ENCODE measurements at places on chromosomes 16 and 17.
A peak's percentile ranks its signal among the peaks of the same experiment; 100 is the strongest.

- DNase-seq: no peak
Measured at GRCh38 chr17:20992416-20992815, 50.4 kb downstream of the USP22 start.

GRCh38 chr17:15405058-15405415 lies 62.4 kb downstream of the CDRT4 start:
- DNase-seq: no peak

DNA sequence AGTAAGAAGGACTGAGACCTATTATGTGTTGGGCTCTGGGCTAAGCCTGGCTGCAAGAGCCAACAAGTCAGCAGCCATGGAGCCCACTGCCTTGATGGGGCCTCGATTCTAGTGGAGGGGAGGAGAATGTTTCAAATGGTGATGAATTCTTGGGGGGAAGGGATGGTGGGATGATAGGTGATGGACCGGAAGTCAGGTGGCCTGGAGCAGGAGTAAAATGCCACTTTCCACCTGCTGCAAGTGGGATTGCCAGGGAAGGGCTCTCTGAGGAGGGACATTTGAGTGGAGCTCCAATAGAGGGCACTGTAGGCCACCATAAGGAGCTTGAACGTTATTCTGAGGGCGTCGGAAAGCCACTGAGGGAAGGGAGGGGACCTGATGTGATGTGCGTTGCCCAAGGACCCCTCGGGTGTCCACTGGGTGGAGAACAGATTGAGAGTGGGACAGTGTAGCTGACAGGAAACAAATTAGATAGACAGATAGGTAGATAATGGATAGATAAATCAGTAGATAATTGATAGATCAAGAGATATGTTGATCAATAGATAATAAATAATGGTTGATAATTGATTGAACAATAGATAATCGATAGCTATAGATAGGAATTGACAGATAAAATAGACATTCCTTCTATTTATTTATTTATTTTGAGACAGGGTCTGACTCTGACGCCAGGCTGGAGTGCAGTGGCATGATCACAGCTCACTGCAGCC lies 18.2 kb upstream of the NXPH3 start:
- DNase-seq: peak; percentile 21

- no peak for DNase-seq
Measured at GRCh38 chr17:81123052-81124048, 42.0 kb upstream of the PVALEF start.

DNA sequence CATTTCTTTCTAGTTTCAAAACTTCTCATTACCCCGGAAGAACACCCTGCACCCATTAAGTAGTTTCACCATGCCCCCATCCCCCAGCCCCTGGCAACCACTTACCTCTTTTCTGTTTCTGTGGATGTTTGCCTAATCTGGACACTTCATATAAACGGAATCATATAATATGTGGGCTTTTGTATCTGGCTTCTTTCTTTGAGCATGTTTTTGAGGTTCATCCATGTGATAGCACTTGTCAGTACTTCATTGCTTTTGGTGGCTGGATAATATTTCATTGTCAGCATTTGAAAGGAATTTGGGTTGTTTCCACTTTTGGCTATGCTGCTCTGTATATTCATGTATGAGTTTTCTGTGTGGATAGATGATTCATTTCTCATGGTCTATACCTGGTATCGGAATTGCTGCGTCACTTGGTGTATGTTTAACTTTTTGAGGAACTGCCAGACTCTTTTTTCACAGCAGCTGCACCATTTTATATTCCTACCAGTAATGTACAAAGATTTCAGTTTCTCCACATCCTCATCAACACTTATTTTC lies 30.0 kb upstream of the SLC5A10 start:
- DNase-seq: no peak

- no peak for DNase-seq
Measured at GRCh38 chr17:42553866-42554249, 1.1 kb downstream of the HSD17B1 start.

DNA sequence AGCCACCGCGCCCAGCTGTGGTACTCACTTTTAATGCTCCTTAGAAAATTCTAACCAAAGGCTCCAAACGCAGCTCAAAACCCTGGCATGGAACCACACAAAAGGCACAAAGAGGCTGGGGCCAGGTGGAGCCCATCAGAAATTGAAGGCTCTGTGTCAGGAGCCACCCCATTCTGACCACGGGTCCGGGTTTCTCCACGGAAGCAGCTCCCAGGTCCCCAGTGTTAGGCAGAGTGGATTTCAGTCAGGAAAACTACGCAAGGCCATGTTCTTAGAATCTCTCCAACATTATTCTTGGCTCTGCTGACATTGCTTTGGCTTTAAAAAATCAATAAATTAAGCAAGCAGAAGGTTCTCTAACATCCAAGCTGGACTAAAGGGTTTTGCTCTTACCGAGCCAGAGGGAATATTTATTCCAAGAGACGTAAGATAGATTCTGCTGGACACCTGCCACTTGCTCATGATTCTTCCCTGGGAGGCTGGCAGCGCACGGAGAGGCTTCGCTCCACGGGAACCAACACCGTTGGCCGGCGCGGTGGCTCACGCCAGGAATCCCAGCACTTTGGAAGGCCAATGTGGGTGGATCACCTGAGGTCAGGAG lies 93.5 kb downstream of the NXN start:
- DNase-seq: no peak

- no peak for DNase-seq
Measured at GRCh38 chr16:56637814-56638750, at the start of gene MT1A. Gene MT1A, plus strand, starts transcription at chr16:56638666. Its CDS starts 73 bp downstream, at chr16:56638739.

DNA sequence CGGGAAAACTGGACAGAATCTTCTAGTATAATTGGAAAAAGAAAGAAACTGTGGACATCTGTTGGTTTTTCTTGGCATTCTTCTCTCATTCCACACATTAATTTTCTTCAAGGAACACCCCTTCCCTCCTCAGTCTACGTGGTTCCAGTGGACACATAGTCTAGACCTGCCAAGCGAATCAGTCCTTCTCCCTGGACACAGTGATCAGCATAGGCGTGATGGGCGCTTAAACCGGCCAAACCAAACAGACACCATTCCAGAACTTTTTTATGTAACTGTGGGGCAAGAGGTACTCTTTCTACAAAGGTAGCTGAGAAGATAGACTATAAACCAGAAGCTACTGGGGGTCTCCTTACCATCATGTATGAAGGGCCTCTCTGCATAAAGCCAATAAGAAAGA lies 121.8 kb upstream of the COX10 start:
- DNase-seq: no peak

DNA sequence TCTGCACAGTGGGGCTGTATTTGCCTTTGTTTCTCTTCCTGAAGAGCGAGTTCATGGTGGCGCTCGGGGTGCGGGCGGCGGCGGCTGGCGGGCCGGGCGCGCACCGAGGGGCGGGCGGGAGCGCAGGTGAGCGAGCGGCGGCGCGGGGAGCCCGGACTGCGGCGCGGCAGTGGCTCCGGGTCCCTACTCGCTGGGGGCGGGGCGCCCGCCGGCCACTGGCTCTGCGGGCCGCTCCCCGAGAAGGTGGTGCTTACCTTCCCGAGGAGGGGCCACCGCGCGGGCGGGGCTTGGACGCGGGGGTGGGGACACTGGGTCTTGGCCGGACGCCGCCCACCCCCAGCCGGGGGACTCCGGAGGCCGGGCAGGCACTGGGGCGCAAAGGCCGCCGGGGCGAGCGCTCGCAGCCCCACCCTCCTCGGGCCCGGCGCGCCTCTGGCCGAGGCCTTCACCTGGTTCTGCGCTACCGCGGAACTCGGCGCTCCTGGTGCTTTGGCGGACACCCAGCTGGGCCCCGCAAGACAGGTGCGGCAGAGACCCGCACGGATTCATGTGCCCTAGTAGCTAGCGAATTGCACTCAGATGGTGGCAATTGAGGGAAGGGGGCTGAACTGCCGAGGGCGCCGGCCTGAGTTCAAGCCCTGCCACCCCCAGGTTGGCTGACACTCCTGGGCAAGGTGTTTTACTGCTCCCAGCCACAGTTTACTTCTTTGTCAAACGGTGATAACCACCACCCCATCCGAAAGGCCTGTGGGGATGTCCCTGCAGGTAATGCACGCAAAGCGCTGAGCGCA lies at the start of gene PPL:
Gene PPL (minus strand): TSS at position 158 of the 791 bp plus-strand sequence. CDS start 103 bp downstream, at position 55.
- DNase-seq: peak; percentile 64

GRCh38 chr16:67397812-67398545 lies 4.7 kb upstream of the TPPP3 start:
- no peak for DNase-seq

- DNase-seq: no peak
Measured at GRCh38 chr16:84643180-84643583, 5.1 kb upstream of the KLHL36 start.

- no peak for DNase-seq
Measured at GRCh38 chr17:1590029-1590746, 27.6 kb upstream of the PITPNA start.

DNA sequence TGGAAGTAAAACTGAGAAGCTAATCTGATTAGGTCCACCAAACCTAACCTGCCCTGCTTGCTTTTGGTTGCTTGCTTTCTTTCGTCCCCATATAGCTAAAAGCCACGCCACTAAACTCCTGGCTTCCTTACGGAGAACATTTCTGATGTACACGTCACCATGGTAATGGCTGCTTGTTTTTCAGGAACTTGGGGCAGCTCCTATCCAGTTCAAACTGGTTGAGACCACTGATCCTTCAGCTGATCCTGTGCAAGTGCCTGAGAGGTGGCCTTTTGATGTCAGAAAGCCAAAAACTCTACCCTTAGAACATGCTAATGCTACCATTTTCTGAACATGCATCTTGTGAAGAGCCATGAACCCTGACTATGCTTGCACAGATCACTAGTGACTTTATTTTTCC lies 14.4 kb upstream of the DHRS7C start:
- DNase-seq: no peak

DNA sequence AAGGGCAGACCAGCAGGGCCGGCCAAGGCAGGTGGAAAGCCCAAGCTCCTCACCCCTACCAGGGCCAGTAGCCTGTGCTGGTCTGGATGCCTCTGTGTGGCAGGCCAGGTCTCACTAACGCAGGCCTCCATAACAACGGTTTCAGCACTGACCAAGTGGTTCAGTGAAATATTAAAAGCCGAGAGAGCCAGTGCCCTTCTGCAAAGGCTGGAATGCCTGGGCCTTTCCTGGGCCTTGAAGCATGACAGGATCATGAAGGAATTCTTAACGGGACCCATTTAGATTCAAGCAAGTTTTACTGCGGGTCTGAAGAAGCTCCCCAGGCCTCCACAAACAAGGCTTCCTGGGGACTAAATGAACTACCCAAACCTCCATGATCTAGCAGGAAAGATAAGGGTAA lies 16.3 kb downstream of the ADAD2 start:
- DNase-seq: no peak

- peak; percentile 34 for DNase-seq
Measured at GRCh38 chr17:17783116-17783824, 53.5 kb downstream of the SREBF1 start.

DNA sequence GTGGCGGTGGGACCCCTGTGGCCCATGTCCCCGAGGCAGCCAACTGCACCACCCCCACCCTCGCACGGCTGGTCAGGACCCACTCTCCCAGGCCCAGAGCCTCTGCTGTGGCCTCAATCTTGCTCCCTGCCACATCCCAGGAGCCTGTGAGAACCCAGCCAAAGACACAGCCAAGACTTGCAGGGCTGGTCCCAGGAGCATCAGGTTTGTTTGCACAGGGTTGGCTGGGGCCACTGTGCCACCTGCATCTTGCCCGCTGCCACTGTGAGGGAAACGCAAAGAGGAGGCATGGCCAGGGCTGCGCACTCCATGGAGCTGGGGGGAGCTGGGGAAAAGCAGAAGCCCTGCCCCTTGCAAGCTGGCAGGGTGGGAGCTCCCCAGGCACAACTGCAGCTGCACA lies 92.5 kb downstream of the SSH2 start:
- no peak for DNase-seq

GRCh38 chr17:37710344-37710886 lies 34.4 kb downstream of the HNF1B start:
- peak; percentile 93 for DNase-seq

DNA sequence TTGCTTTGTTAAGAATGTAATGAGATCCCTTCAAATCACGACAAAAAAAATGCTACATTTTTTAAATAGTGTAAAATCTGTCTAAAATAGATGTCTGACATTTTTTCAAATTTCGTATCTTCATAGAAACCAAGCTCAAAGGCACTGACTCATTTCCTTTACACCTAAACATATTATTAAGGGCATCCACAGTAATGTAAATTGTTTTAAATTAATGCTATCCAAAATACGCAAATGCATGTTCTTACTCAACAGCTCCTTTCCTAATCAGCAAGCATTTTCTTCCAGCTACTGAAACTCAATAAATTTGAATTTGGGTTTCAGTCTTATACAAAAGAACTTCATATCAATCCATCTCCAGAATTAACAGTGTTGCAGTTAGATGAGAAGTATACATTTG lies 4.3 kb downstream of the C16orf87 start:
- DNase-seq: no peak

GRCh38 chr16:16143038-16143763 lies 80.1 kb downstream of the ABCC6 start:
- DNase-seq: no peak

GRCh38 chr16:49471038-49471727 lies 97.6 kb downstream of the C16orf78 start:
- DNase-seq: no peak

DNA sequence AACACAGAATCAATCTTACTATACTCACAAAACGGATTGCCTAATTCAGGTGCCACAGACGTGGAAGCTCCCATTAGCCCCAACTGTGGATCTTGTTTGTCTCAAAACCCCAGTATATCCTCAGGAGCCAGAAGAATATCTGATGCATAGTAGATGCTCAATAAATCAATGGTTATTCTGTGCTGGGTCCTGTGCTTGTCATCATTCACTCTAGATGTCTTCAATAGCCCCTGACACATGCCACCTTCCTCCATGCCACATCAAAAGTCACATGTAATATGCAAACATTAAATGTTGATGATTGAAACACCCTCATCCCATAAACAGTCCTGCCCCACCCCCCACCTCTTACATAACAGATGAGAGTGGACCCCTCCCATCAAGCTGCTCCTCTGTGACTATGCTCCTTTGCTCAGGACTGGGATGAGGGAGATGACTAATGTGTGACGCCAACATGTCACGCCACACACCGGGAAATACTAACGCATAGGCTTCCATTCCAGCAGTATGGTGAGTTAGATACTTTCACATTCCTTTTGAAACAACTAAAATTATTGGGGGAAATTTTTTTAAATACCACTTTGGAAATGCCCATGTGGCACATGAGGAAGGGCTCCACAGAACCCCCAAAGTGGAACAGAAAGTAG lies 267.6 kb upstream of the SDK2 start:
- DNase-seq: no peak

- no peak for DNase-seq
Measured at GRCh38 chr17:7717756-7718350, 309 bp downstream of the DNAH2 start.

- DNase-seq: no peak
Measured at GRCh38 chr16:49467540-49468372, 94.2 kb downstream of the C16orf78 start.

GRCh38 chr17:15133826-15134225 lies 131.3 kb downstream of the PMP22 start:
- no peak for DNase-seq

GRCh38 chr17:82838386-82839063 lies 1.3 kb downstream of the ZNF750 start:
- DNase-seq: no peak

GRCh38 chr16:19283637-19284036 lies 1.9 kb upstream of the CLEC19A start:
- no peak for DNase-seq

- no peak for DNase-seq
Measured at GRCh38 chr17:66706851-66707450, 128.0 kb upstream of the CACNG5 start.
